ENCODE measurements at places on chromosomes 11 and 22.

DNA sequence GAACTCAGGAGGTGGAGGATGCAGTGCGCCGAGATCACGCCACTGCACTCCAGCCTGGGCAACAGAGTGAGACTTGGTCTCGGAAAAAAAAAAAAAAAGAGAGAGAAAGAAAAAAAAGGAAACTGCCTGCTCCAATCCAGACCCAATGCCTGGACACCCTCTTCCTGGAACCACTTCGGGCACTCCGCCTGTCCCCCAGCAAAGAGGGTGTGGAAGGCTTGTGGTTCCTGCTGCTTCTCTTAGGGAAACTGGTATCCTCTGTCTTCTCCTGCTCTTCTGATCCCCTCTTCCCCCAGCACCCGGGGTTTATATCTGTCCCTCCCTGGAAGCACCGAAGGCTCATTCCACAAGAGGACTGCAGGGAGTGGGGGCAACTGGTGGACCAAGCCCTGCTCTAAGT lies 12.9 kb downstream of the CHRNA10 start:
- DNase-seq, result no peak

DNA sequence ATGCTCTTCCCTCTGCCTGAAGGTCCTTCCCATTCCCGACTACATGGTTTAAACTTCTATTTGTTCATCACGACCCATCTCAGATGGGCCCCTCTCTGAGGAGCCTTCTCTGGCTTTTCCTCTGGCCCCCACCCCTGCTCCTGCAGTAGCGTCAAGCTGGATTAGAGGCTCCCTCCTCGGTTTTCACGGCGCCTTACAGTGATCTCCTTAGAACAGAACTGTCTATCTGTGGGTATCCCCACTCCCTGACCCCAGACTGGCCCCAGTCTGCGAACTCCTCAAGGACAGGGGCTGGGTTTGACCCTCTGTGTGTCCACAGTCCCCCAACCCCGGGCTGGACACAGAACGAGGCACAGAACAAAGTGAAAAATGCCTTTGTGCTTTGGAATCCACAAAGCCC lies 2.8 kb downstream of the PLEKHB1 start:
- no peak for DNase-seq

DNA sequence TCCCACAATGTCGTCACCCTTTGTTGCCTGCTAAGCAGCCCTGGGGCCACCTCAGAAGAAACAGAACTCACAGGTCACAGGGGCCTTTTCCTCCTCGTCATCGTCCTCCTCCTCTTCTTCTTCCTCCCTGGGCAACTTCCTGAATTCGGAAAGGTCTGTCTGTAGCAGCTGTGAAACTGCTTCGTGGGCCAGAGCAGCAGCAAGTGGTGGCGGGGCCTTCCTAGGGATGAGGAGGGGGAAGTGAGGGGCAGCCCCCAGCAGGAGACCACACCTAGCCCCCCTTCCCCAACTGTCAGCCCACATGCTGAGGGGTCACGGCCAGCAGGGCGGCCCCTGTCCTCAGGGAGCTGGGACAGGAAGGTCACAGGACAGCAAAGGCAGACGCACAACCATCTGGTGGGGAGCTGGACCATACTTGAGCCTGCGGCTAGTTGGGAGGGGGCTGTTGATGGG lies 13.2 kb downstream of the PPM1F start:
- DNase-seq, result no peak

GRCh38 chr11:1728931-1729691 lies 21.3 kb downstream of the IFITM10 start:
- no peak for DNase-seq

- no peak for DNase-seq
Observed at GRCh38 chr11:15216678-15217077, 102.0 kb downstream of the INSC start.

DNA sequence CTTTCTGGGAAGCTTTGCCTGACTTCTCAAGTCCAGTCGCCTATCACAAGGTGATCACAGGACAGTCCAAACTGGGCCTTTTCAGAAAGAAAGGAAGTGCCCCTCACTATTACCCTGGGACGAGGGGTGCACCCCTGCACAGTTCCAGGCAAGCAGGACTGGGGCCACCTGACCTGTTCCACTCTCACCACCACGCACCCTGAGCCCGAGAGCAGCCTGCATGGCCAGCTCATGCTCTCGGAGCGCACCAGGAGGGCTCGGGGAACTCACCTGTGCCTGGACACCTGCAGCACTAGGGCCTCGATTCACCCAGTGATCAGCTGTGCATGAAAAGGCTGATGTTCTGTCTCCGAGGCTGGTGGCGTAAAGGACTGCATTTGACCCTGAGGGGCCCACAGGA lies 12.8 kb upstream of the FGF4 start:
- no peak for DNase-seq

GRCh38 chr11:133104009-133104744 lies 428.1 kb downstream of the OPCML start:
- no peak for DNase-seq

DNA sequence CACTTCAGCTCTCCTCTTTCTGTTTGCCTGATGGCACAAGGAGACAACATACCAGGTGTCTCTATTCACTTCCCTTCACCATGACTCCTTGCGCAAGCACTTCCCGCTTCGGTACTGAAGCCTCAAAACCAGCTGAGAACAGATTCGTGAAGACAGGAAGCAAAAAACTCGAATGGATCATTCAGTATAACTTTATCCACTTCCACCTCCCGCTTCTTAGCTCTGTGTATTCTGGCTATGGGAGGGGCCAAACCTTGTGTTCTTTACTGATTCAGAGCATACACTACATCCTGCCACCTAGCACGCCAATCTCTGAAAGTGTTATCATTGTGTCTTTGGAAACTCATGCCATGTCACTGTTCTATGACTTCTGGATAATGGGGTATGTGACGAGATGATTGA lies 62.2 kb upstream of the ADA2 start:
- DNase-seq, result no peak

- DNase-seq, result no peak
Observed at GRCh38 chr11:69841859-69842698, 22.9 kb upstream of the FGF3 start.

- no peak for DNase-seq
Observed at GRCh38 chr11:74543991-74544390, 48.4 kb upstream of the POLD3 start.

DNA sequence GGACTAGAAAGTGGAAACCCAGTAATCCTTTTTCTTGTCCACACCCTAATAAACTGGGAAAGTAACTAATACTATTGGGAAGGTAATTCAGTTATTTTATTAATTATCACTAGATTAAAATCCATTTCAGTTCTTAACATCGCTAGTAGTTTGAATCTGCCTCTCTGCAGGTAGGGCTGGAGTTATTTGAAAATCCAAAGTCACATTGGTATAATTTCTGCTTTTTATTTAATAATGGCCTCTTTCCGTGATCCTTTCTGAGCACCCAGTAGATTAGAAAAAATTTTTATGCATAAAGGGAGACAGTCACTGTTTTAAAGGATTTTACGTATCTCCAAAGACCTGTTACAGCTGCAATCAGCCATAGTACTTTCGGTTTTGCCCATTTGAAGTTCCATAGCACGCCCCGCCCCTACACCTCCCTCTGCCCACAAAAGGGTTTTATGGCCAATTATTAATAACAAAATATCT lies 605 bp upstream of the COPB1 start:
- no peak for DNase-seq

- no peak for DNase-seq
Observed at GRCh38 chr22:44642096-44642644, 59.8 kb upstream of the PRR5 start.

DNA sequence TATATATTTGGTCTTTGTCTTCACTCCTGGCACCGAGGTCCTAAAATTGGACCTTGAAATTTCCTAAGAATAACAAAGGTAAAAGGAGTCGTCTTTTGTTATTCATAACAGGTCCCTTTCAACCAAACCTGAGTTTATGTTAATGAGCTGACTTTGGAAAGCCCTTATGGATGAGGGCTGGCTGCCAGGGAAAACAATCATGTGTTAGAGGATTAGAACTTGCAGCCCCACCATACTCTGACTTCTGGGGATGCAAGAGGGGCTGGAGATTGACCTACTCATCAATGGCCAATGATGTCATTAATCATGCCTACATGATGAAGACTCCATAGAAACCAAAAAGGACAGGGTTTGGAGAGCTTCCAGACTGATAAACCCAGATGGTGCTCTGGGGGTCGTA lies 118.9 kb downstream of the MRTFA start:
- no peak for DNase-seq

- peak; percentile 10 for DNase-seq
Observed at GRCh38 chr11:128116885-128117284, 470.5 kb downstream of the ETS1 start.

DNA sequence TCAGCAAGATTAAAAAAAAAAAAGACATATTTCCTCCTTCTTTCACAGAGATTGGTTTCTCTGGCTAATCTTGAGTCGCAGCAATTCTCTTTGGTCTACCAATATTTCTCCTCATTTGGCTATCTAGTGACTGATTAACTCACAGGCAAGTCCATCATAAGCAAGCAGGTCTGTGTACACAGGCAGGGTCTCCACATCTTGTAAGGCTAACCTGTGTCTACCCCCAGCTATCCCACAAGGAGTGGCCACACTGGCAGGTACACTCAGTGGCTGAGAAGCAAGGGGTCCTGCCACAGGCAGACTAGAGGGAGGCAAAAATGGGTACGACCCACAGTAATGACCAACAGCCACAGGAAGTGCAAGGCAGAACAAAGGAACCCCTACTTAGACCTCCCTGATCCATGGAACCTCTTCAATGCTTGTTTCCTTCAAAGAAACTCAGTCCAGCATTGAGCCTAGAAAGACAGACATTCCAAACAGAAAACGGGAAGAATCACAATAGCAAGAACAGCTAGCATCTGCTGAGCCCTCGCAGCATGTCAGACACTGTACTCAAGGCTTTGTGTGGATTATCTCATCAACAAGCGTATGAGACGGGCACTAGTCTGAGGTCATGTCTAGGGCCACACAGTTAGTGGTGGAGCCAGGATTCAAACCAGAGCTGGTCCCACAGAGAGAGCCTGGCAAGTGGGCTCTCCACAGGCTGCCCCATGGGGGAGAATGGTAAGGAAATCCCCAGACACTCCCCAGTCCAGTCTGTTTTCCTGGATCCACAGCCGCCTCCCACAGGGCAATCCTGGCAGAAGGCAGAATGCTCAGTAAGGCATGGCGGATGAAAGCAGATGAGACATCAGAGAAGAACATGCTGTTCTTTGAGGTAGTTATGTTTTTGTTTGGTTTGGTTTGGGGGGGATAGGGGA lies 34.3 kb downstream of the PLEKHA7 start:
- no peak for DNase-seq

- DNase-seq, result no peak
Observed at GRCh38 chr22:46196278-46196677, 46.0 kb downstream of the PPARA start.

GRCh38 chr22:50517495-50518260 lies 7.7 kb downstream of the SCO2 start:
- no peak for DNase-seq

DNA sequence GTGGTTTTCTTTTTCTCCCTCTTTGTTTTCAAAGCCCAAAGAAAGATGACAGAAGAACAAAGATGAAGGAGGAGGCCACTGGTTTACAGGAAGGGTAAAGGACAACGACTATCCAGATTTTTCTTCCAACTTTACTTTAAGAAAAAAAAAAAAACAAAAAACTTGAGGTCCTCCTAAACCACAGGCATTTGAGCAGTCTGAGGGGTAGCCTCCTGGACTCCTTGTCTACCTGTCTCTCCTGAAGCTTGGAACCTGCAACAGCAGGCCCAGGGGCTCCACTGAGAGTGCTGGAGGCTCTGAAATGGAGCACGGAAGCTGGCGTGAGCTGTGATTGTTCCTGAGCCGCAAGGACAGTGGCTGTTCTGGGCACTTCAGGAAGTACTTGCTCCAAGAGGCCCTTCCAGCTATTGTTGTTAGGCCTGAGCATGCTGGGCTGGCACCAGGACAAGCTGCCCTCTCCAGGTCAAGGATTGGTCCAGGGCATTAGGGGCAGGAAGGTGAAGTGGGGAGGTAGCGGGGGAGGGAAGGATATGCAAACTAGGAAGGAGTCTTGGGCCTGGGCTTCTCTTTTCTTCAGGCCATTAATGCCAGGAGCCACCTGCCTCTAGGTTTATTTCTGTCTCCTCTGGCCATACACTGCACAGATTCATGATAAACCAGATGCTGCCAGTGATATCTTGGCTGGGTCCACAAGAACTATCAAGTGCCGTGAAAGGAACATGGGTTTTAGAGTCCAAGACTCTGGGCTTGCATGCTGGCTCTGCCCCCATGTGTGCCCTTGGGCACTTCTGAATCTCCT lies 147.3 kb downstream of the CCDC34 start:
- DNase-seq, result peak; percentile 52

- DNase-seq, result no peak
Observed at GRCh38 chr11:103587901-103588788, 448.3 kb upstream of the DDI1 start.

- no peak for DNase-seq
Observed at GRCh38 chr11:93655581-93656255, 5.8 kb upstream of the CEP295 start.

DNA sequence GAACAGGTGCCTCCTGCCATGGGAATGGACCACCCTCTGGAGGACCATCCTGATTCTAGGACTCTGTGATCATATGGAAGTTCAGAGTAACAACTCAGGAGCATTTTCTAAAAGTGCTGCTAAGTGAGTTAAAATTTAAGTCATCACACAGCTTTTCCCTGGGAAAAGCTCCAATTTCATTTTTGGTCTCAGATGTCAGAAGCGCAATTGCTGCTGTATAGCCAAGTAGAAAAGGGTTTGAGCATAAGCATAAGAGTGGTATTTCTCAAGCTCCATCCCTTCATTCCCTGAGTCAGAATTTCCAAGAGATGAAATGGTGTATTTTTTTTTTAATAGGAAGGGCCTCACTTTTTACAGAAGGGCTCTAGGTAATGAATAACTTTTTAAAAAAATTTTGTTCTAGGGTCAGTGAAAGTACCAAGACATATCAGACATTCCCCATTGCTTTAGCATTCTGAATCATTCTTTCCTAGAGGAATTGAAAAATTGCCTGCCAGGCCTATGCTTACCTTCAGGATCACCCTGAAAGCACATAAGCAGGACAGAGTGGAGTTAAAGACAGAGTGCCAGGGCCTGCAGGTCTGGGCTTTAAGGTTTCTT lies 564.5 kb upstream of the ISX start:
- DNase-seq, result no peak

DNA sequence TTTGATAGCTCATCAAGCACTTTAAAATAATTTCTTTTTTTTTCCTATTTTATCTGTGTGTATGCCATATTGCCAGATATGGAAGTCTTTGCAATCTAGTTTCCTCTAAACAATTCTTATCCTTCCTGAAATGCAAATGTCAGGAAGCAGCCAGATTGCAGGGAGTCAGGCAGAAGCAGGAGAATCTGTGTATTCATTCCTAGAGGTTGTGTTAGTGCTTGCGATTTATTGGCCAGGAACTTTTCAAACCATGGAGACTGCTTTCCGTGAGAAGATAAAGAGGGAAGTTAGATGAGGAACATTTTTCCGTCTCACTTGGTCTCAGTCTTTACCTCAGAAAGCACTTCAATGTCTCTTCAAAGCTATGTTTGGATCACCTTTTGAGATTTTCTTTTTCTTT lies 91.9 kb downstream of the GRAMD1B start:
- no peak for DNase-seq

- DNase-seq, result peak; percentile 47
Observed at GRCh38 chr11:6629892-6630631, 10.8 kb upstream of the TPP1 start.

GRCh38 chr22:44338906-44339305 lies 26.2 kb upstream of the SHISAL1 start:
- DNase-seq, result no peak

- no peak for DNase-seq
Observed at GRCh38 chr11:61173456-61173855, 12.2 kb upstream of the VPS37C start.
